ENCODE measurements at places on chromosomes 6 and 20.

DNA sequence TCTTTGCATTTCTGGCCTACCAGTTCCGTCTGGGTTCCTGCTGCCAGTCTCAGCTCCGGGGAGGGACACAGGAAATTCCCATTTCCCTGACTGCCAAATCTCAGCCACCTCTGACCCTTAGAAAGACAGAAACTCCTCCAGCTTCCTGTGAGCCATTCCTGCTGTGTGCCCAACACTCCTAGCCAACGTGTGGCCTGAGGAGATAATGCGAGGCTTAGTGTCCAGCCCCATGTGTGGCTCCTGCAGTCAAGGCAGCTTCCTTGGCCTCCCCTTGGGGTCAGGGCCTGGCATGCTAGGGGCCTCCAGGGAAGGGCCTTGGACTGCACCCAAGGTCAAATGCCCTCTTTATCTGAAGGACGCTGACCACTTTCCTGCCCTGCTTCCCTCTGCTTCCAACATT is 45.1 kb downstream of the MAFB start:
- no peak for DNase-seq

DNA sequence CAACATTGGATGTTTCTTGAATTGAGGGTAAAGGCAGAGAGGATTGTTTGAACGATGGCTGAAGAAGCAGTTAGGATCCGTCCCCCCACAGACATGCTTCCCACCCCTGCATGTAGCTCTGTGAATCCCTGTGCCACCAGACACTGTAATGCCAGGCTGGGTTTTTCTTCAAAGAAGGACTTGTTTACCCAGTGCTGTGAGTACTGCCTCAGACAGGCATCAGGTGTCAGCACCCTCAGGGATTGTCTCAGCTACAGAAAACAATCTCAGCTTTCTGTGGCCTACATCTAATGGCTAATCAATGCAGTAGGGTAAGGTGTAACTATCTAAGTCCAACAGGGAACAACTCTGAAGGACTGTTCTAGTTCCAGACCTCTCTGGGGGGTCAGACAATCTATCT is 853.0 kb upstream of the EPHA7 start:
- DNase-seq = no peak

DNA sequence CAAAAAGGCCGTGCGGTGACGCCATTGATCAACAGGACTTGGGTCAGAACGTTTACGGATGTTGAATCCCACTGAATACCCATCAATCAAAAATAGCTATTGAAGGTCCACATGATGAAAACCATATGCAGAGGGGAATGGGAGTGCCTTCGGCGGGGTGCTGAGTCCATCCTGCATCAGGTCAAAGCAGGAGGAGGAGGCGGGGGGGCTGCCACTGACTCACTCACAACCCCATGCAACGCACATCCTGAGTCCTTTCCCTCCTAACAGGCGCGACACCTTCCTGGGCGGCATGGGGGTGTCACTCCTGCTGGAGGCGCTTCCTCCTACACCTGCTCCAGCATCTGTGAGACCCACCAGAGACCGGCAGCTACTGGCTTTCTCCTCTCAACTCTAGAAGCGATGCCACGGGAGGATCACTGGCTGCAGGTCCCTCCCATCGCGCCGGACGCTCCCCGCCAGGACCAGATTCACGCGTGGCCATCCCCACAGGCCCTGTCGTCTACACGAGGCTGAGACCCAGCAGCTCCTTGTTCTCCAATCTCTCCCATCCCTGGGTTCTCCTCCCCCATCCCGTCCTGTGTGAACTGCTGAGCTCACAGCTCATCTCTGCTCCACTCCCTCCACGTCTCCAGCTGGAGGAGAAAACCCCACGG is 170.6 kb upstream of the THBS2 start:
- DNase-seq = no peak

GRCh38 chr6:139549561-139550070 is 175.2 kb upstream of the CITED2 start:
- DNase-seq = no peak

GRCh38 chr20:40442181-40442963 is 246.7 kb downstream of the MAFB start:
- DNase-seq = no peak

- DNase-seq = no peak
Observed at GRCh38 chr6:80508885-80509630, 402.6 kb downstream of the BCKDHB start.

GRCh38 chr20:492159-492558 is 29.8 kb upstream of the TBC1D20 start:
- no peak for DNase-seq

- no peak for DNase-seq
Observed at GRCh38 chr6:146389740-146390139, 153.9 kb upstream of the RAB32 start.

- peak; percentile 19 for DNase-seq
Observed at GRCh38 chr6:151325075-151326050, 66.0 kb downstream of the ZBTB2 start.

- DNase-seq = no peak
Observed at GRCh38 chr20:35173576-35174192, 1.8 kb downstream of the PROCR start.

- no peak for DNase-seq
Observed at GRCh38 chr20:57080796-57081195, 185.6 kb downstream of the BMP7 start.

DNA sequence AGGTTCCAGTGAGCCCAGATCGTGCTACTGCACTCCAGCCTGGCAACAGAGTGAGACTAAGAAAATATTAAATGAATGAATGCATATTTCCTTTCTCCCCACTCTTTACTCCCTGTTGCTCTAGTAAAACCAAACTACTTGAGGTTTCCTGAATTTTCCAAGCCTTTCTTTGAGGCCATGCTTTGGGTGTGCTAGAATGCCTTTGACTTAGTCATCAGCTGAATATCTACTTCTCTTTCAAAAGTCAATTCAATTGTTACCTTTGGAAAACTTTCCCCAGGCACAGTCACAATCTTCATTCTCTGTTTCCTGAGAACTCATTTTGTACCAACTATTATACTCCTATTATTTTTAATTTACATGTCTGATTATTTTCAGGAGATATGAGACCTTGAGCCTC is 27.5 kb upstream of the CEP85L start:
- DNase-seq = no peak

GRCh38 chr6:43521836-43522235 is 4.9 kb downstream of the POLR1C start:
- no peak for DNase-seq

DNA sequence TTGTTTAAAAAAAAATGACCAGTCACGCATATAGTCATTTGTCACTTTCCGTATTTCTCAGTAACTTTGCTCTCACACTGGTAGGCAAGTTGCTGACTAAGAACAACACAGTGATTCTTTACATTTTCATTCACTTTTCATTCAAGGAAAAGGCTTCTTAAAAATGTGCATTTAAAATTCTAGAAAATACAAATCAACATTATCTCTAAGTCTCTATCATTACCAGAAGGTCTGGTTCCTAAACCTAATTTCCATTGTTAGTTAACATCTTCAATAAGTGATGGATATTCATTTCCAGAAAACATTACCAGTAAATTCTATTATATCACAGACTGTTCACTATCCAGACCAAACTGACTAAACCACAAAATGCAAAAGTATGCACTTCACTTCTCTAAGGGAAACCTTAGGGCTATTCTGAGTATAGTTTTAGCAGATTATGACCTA is 115.3 kb downstream of the AHI1 start:
- no peak for DNase-seq

GRCh38 chr6:16623029-16623653 is 138.1 kb downstream of the ATXN1 start:
- no peak for DNase-seq

- no peak for DNase-seq
Observed at GRCh38 chr6:3617681-3618311, 133.7 kb downstream of the PXDC1 start.

- peak; percentile 87 for DNase-seq
Observed at GRCh38 chr20:36098364-36098763, 56.2 kb upstream of the EPB41L1 start.

DNA sequence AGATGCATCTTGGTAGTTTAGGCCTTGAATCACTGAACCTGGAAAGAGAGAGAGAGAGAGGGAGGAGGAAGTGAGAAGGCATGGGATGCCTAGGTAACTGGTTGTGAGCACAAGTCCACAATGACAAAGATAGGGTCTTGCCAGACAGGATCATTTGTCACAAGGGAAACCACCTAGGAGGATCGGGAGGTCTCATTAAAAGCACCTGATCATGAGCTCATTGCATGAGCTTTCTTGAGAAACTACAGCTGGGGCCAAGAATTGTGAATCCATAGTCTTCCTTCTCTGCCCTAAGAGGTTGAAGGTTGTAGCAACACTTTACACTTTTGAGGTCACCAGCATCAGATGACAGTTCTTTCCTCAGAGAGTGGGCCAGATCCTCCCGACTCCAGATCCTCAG is 195.7 kb downstream of the CD83 start:
- DNase-seq = peak; percentile 95

DNA sequence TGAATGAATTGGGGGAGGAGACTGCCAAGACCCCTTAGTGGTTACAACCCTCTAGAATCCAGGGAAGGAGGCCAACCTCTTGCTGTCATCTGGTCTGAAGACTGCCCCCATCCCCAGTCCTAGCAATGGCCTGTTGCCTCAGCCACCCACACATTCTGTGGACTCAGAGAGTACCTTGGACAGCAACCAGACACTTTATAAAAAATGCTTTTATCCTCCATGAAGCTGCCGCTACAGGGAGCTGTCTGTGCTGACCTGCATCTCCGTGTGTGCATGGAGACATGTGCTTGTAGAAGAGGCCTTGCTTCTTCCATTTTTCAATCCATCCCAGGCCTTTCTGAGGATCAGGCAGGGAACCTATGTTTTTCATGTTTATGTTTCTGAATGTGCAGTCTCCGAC is 15.2 kb downstream of the CDH22 start:
- DNase-seq = peak; percentile 14

GRCh38 chr6:108114841-108115597 is 40.5 kb upstream of the OSTM1 start:
- peak; percentile 82 for DNase-seq

GRCh38 chr20:6686171-6686570 is 81.3 kb upstream of the BMP2 start:
- DNase-seq = no peak

DNA sequence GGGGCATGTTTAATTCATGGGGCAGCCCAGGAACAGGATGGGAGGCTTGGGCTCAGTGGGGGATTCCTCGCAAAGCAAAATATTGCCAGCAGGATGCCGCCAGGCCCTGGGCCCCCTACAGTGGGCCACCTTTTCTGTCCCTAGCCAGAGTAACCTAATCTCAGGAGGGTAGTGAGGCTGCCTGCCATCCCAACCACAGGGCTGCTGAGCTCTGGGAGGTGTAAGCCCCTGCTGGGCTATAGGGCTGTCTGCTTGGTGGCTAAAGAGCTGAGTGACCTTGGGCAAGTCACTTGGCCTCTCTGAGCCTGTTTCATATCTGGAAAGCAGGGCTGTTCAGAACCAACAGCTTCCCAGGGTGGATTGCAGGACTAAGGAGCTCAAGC is 35.7 kb upstream of the CDH22 start:
- no peak for DNase-seq

GRCh38 chr20:31894980-31895675 is 24.7 kb downstream of the TTLL9 start:
- DNase-seq = peak; percentile 91

All from inflammatory macrophage treated with lipopolysaccharide for 1 hour (primary cell).